Activated CD4-positive, alpha-beta memory T cell treated with anti-CD3 and anti-CD28 coated beads for 36 hours (primary cell): ENCODE measurements at places on chromosomes 3 and 15.
A peak's percentile ranks its signal among the peaks of the same experiment; 100 is the strongest.

DNA sequence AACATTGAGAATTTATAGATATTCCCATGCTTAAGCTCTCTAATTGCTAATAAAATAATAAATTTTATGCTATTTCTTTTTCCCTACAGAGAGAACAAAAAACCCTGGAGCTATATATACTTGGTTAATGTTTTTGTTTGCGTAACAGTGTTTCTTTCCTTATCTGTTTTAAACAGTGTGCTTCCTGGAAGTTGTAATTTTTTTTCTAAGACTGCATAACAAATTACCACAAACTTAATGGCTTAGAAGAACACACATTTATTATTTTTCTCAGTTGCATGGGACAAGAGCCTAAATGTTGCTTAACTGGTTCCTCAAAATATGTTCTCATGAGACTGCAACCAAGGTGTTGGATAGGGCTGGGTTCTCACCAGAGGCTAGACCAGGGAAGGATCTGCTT, 49.7 kb upstream of the DPH6 start:
- DNase-seq: no peak

GRCh38 chr3:125186800-125187598, 25.5 kb downstream of the SLC12A8 start:
- no peak for DNase-seq

- no peak for DNase-seq
These were observed 891.9 kb upstream of the CADM2 start for GRCh38 chr3:84066915-84067314.

GRCh38 chr3:118101891-118102290, 932.8 kb downstream of the IGSF11 start:
- no peak for DNase-seq

- no peak for DNase-seq
These were observed 1.7 kb downstream of the GABRG3 start for GRCh38 chr15:26972636-26973035.

GRCh38 chr15:38559636-38560307, 4.8 kb downstream of the RASGRP1 start:
- DNase-seq: peak; percentile 45

DNA sequence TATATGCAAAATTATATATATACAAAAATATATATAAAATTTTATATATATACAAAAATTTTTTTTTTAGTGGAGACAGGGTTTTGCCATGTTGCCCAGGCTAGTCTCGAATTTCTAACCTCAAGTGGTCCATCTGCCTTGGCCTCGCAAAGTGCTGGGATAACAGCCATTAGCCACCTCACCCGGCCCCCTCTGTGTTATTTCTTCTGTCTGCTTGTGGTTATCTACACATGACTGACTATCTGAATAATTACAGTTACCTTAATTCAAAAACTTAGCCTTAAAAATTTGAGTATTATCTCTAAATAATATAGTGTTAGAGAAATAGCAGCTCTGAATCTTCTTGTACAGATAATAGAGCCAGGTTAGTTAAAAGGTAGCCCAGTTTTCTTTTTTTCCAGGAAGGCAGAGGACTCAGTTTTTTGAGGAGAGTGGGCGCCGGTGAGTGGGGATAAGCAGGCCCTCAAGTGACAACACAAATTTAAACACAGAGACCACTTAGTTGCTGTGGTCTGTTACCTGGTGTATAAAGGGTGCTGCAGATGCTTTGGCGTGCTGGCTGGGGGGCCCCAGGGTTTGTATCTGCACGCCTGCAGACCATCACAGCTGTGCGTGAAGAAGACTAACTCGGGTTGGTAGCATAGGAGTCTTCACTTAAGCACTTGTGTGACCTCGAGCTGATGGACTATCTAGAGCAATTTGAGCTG, 83.7 kb downstream of the TRAK1 start:
- no peak for DNase-seq

DNA sequence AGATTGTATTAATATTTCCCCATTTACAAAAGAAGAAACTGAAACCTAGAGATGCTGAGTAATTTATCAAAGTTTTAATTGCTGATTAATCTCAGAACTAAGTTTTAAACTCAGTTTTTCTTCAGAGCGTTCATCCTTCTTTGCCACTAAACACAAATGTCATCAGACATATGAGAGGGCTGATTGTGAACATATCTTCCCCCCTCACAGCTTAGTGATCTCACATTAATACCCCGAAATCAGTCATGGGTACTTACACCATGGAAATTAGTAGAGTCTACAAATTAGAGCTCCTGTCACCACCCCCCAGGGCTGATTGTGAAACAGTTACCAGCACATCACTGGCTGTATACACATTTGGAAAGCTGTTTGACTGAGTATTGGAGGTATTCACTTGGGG, 189.3 kb upstream of the SGO1 start:
- no peak for DNase-seq

- no peak for DNase-seq
These were observed 49.6 kb upstream of the AADACL2 start for GRCh38 chr3:151684094-151684493.

- no peak for DNase-seq
These were observed 26.1 kb downstream of the KY start for GRCh38 chr3:134624537-134625287.

DNA sequence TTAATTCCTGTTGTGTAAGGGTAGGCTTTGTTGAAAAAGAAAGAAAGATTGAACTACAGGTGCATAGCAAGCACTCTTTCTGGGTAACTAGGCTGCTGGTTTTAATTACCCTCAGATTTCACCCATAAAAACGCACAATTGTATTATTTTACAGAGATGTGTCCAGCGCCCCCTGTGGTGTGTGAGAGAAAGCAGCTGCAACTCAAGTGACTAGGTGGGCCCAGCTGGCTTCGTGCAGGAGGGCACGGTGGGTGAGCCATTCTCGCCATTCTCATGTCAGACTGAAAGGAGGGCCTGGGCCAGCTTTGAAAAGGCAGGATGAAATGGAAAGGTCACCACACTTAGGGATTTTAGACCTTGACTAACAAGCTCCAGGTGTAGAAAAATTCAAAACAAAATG, 122.6 kb downstream of the LRIG1 start:
- peak; percentile 62 for DNase-seq

DNA sequence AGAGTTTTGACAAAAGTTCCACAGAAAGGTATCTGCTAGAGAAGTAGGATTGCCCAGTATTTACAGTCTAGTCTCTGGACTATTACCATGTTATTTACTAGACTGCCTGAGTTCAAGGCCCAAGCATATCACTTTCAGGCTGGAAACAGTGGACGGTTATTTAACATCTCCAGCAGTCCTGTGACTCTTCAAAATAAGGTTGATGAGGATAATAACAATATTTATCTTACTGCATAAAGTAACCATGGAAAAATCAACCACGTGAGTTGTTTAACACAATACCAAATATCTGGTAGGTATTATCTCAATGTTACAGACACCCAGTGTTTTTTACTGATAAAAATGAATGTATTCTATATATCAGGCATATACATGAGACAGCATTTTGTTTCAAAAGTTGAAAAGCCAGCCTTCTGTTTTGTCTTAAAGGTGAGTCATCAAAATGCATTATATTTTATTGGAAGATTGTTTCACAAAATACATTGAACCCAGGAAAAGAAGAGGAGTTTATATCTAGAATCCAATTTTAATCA, 535.8 kb downstream of the TBL1XR1 start:
- no peak for DNase-seq

DNA sequence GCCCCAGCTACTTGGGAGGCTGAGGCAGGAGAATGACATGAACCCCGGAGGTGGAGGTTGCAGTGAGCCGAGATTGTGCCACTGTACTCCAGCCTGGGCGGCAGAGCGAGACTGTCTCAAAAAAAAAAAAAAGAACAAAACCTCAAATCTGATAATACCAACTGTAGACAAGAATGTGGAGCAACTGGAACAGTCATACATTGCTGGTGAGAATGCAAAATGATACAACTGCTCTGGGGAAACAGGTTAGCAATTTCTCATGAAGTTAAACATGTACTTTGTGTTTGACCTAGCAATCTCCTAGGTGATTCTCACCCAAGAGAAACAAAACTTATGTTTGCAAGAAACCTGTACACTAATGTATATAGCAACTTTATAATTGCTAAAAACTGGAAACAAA, 4.4 kb upstream of the VHL start:
- DNase-seq: no peak
